ENCODE measurements at places on chromosomes 2 and 18. TPM values are rescaled to one million over a fixed set of nuclear protein-coding genes. Genes with fewer than 3 reads are reported as not detected.

Gene TUBB8B
- not detected for total RNA-seq

Gene PLA2R1
- 13.6 TPM for total RNA-seq

Gene MREG
- 1.6 TPM for total RNA-seq

Gene WBP1
- 88.0 TPM for total RNA-seq

Gene DPP4
- total RNA-seq: 48.4 TPM

Gene ZNF385B
- total RNA-seq: not detected

Gene APLF
- total RNA-seq: 5.9 TPM

Gene NPHP1
- 5.5 TPM for total RNA-seq

Gene CIDEA
- 0.63 TPM for total RNA-seq

Gene TIA1
- total RNA-seq: 107 TPM

Gene DAW1
- total RNA-seq: 0.16 TPM

Gene CPSF3
- total RNA-seq: 43.8 TPM

Gene SNRPD1
- total RNA-seq: 14.0 TPM

Gene SERPINB4
- not detected for total RNA-seq

Gene FOXD4L1
- under 0.01 TPM for total RNA-seq

Gene CBLN2
- total RNA-seq: not detected

Gene CETN1
- total RNA-seq: not detected

Gene DOK6
- total RNA-seq: 9.0 TPM

Gene GLI2
- total RNA-seq: 4.0 TPM

Gene NGEF
- 11.2 TPM for total RNA-seq

Gene FLACC1
- total RNA-seq: 0.43 TPM

Gene TUBA3E
- total RNA-seq: not detected

Gene UGT1A10
- total RNA-seq: not detected

Gene CNGA3
- 0.16 TPM for total RNA-seq

Gene ABCG8
- total RNA-seq: not detected

Gene SAG
- not detected for total RNA-seq

Gene DDX18
- total RNA-seq: 26.4 TPM

Gene LRRC30
- not detected for total RNA-seq

Gene FBXO15
- total RNA-seq: 0.79 TPM

Gene ALPI
- not detected for total RNA-seq

Gene MYL12B
- 398 TPM for total RNA-seq

Gene SERPINB12
- not detected for total RNA-seq

Gene ALLC
- not detected for total RNA-seq

Gene CHRND
- not detected for total RNA-seq

Gene ACADL
- total RNA-seq: 0.26 TPM

Gene VAMP5
- total RNA-seq: 32.5 TPM

Gene CYP26B1
- 0.52 TPM for total RNA-seq

Gene FBLN7
- total RNA-seq: 0.47 TPM

Gene SERPINB10
- total RNA-seq: not detected

Gene SLC14A1
- 131 TPM for total RNA-seq

Gene DSG4
- total RNA-seq: not detected

Gene DSC2
- total RNA-seq: 0.09 TPM

Gene CRACDL
- total RNA-seq: not detected

Gene YES1
- total RNA-seq: 36.7 TPM

Gene CCDC85A
- not detected for total RNA-seq

Gene MARCO
- not detected for total RNA-seq

Gene DRC1
- total RNA-seq: under 0.01 TPM

Gene SP140
- total RNA-seq: 0.32 TPM

Gene PXDN
- total RNA-seq: 73.5 TPM

Gene CRYGC
- total RNA-seq: not detected

Gene SALL3
- not detected for total RNA-seq

Gene ICOS
- total RNA-seq: not detected

Gene FAM124B
- total RNA-seq: under 0.01 TPM

Gene SNORC
- 0.79 TPM for total RNA-seq

Gene MARCHF7
- total RNA-seq: 61.5 TPM

Gene TUBA4B
- total RNA-seq: under 0.01 TPM

Gene CROCC2
- 0.26 TPM for total RNA-seq

Gene EN1
- not detected for total RNA-seq

Gene UGT1A8
- total RNA-seq: not detected
